ENCODE measurements at places on chromosomes 5 and 9. TPM values are rescaled to one million over a fixed set of nuclear protein-coding genes. Genes with fewer than 3 reads are reported as not detected.

Gene ELAVL2
- 35.8 TPM for total RNA-seq

Gene CYSRT1
- 0.94 TPM for total RNA-seq

Gene FOXD4L3
- total RNA-seq: 0.17 TPM

Gene C7
- total RNA-seq: 58.0 TPM

Gene NR5A1
- total RNA-seq: 0.11 TPM

Gene CSF1R
- total RNA-seq: 40.7 TPM

All from spinal cord (tissue), 10 donors.